ENCODE measurements at places on chromosomes 6 and 20. TPM values are rescaled to one million over a fixed set of nuclear protein-coding genes. Genes with fewer than 3 reads are reported as not detected.

GRCh38 chr20:38674092-38674764, 50.1 kb upstream of the SLC32A1 start:
- DNase-seq: peak; percentile 36

DNA sequence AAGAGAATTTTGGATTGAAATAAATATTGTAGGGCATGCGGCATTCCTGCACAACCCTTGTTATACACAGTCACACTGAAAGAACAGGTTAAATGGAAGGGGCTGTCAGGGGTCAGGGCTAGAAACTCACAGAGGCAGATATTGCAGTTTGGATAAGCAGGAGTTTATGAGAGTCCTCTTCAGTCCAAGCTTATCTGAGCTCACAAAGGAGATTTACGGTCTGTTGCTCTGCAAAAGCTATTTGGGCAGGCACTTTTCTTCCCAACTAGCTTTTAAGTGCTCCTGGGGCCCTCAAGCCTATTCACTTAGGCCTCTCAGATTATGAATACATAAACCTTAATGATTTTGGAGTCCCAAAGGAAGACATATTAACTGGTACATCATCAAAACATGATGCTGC, 156.2 kb downstream of the SOX4 start:
- DNase-seq: no peak

Gene FOXS1
- total RNA-seq: not detected

GRCh38 chr6:14713008-14713960, 532.6 kb upstream of the JARID2 start:
- DNase-seq: peak; percentile 87

- DNase-seq: no peak
Measured at GRCh38 chr6:150368762-150369161, at the start of gene IYD. IYD (plus strand) TSS chr6:150369012; CDS start chr6:150369032, 20 bp downstream.

DNA sequence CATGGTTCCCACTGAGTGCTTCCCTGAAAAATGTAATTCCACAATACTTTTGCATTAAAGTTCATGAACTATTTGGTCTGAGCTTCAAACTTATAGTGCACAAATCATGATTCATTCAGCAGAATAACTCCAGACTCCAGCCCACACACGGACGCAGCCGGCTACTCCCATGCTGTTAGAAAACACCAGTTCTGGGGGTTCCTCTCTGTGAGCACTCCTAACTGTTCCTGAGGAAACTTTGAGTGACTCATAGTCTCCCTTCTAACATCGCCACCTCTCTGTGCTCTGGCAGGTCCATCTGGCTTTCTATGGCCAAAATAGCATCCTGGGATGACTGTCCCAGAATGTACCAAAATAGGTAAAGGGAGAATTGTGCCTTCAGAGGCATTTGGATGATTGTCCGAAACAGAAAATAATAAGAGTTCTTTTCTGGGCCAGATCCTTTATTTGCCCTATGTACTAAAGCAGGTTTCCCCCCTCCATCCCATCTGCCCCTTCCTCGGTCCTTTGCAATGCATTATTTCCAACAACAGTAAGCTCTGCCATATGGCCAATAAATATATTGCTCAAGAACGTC, 32.3 kb upstream of the LY86 start:
- DNase-seq: no peak

- peak; percentile 22 for DNase-seq
Measured at GRCh38 chr20:63706852-63707557, 771 bp downstream of the ARFRP1 start.

Measured in fibroblast of the aortic adventitia (primary cell).